ENCODE measurements at places on chromosomes 2 and 18.

DNA sequence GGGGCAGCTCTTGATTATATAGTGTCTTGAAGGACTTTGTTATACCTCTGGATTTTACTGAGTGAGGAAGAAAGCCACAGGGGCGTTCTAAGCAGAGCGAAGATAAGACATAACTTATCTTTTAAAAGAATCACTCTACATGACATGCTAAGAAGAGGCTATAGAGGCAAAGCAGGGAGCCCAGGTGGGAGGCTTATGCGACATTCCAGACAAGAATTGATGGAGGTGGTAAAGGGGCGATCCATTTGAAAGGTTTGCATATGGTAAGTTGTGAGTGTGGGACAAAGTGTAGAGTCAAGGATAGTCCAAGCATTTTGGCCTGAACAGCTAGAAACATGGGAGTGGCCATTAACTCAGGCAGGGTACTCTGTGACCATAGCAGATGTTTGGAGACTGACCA, 49.8 kb downstream of the LYPD6 start:
- DNase-seq, result no peak

DNA sequence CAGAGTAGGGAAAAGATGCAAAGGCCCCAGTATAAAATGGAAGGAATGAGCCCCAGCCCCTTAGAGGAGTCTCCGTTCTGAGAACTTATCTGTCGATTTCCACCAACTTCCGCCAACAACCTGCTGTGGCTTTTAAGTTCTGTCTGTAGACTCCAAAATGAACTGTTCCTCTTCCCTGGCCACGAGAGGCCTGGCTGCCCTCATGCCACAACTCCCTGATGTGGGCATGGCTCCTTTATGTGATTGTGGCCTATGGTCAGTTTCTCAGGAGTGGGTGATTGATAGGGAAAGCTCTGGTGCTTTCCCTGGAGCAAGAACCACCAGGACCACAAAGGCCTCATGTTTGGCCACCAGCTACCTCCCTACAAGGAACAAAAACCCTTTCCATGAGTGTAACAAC, 18.8 kb upstream of the CD207 start:
- no peak for DNase-seq

DNA sequence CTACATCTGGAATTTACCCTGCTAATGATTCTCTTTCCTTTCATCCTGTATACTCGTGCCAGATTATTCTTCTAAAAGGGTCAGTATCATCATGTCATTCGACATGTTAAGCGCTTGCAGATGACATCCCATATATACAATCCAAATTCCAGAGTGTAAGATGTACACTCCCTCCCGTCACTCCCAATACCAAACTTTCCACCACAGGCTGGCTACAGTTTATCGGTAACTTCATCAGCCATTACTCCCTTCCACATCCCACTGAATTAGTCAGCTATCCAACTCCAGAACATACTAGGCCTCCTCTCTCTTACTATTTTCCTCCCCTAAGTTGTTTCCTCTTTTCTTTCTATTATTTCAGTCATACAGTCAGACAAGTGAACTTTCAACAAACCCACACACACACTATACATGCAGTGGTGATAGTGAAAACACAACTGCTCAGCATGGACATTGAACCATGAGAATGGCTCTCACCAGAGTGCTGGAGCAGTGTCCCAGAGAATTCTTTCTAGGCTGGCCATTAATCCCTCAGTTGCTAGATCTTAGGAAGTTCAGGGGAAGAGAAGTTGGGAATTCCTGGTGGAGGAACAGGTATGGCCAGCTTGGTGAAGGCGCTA, 10.6 kb upstream of the NMI start:
- DNase-seq, result no peak

GRCh38 chr18:59056706-59057492, 82.8 kb upstream of the SEC11C start:
- peak; percentile 29 for DNase-seq

- DNase-seq, result no peak
Measured at GRCh38 chr18:44870631-44871502, 190.2 kb downstream of the SETBP1 start.

- no peak for DNase-seq
Measured at GRCh38 chr2:197700960-197701359, 4.2 kb upstream of the MARS2 start.

DNA sequence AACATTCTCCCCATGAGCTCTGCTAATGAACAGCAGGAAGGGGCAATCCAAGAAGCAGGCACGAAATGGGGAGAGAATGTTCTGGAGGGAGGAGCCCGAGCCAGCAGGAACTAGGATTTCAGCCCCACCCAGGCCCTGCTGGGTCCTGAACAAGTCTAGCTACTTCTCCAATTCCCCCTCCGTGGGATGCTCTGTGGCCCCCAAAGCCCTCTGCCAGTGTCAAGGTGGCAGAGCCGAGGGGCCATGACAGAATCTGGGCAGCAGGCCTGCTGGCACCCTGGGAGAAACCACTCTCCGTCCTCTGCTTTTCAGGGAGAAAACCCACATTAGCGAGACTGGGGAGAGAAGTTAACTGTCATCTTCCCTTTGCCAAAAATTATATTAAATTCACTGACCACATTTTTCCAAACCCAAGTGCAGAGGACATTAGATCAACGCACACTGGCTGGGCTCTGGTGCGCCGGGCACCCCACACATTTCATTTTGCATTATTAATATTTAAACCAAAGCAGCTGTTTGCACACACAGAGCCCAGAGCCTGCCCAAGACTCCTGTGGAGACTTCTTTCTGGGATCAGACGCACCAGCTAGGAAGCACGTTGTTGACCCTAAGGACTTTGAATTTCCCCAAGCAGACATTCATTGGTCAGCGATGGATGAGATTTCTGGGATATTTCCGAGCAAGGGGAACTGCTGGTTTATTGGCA, 80.2 kb upstream of the PKDCC start:
- DNase-seq, result no peak

GRCh38 chr2:25252291-25253152, 84.1 kb upstream of the POMC start:
- peak; percentile 62 for DNase-seq

GRCh38 chr18:51447351-51448342, 250.2 kb upstream of the MEX3C start:
- DNase-seq, result no peak

GRCh38 chr2:180385601-180386201, 378.6 kb upstream of the CWC22 start:
- no peak for DNase-seq

GRCh38 chr2:237695201-237695780, 67.9 kb downstream of the LRRFIP1 start:
- no peak for DNase-seq

GRCh38 chr18:44134447-44134846, 546.2 kb upstream of the SETBP1 start:
- DNase-seq, result no peak

GRCh38 chr2:42127425-42128424, 41.4 kb upstream of the EML4 start:
- DNase-seq, result no peak

- DNase-seq, result no peak
Measured at GRCh38 chr2:71333619-71334018, 2.0 kb downstream of the ZNF638 start.

DNA sequence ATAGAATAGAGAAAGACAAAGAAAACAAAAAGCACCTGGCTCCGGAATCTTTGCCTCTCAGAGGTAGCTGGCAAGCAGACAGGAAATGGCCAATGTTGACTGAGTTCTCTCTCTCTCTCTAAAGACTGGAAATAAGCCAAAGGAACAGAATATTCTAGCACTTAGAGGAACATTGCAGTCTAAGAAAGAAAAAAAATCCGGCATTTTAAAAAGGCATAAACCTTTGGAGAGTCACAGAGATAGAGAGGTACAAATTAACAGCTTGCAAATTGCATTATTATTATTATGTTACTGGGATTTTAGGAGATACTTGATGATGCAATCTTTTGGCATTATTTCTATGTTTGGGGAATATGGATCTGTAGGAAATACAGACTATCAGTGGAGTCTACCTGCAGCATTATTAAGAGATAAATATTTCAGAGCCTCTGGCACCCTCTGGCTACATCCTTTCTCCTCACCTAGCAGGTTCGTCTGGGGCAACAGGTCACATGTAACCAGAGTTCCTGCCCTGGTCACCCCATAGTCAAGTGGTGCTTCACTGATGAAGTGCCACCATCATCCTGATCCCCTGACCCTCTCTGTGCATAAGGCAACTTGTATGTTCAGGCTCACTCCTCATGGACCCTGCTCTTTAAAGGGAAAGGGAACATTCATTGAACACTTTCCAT, 318.9 kb upstream of the ACVR2A start:
- DNase-seq, result no peak

DNA sequence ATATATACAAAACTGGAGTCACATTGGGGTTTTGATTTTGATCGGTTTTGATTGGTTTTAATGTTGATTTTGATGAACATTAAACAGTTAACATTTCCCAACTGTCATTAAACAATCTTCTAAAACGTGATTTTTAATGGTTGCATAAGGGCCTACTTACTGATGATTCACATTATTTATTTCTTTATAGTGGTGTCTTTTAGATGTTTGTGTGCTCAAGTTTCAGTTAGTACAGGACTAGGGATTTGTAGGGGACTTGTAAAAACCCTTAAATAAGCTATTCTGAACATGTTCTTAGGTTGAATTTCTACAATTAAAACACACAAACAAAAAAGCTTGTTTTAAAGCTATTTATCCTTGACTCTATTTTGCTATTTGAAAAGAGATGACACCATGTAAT, 61.6 kb downstream of the TTC21B start:
- no peak for DNase-seq

- DNase-seq, result no peak
Measured at GRCh38 chr2:16303273-16303577, 362.4 kb downstream of the CYRIA start.

- no peak for DNase-seq
Measured at GRCh38 chr2:129135017-129135416, 816.3 kb upstream of the HS6ST1 start.

- DNase-seq, result no peak
Measured at GRCh38 chr2:160110674-160111239, 48.3 kb upstream of the PLA2R1 start.

DNA sequence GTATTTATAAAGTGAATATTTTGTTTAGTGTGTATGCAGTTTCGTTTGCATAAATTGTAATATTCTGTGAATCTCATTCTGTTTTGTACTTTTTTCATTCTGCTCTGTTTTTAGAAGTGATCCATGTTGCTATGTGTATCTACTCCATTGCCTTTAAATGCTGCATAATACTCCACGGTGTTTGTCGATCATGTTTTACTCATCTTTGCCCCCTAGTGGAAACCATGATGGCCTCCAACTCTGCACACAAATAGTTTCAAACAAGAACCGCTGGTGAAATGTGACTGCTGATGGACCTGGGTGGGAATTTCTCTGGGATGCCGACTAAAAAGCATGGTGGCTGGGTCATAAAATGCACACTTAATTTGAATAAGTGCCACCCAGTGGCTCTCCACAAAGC, 32.0 kb upstream of the SKOR2 start:
- DNase-seq, result no peak

DNA sequence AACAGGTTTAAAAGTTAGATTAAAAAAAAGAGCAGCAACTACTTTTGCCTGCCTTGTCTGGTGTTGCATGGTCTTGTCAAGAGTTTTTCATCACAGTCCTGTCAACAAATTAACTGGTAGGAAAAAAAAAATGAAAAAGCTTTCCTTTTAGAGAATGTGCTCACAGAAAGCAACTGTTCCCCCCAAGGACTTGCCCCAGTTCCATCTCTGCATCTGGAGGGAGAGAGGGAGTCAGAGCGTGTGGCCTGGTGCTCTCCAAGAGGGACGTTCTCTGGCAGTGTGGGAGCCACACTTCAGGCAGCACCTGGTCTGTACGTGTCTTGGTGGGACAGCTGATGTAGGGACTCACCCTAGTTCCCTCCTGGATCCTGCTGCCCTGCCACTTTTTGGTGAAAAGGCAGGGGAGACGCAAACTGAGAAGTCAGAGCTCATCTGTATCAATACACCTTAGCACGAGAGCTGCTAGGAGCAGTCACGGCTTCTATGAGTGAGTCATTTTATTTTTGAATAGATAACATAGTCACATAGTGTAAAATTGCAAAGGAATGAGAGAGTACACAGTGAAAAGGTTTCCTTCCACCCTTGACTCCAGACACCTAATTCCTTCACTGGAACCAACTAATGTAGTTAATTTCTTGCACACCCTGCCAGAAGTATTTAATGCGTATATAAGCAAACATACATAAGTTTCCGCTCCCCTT, 172.5 kb upstream of the MGAT5 start:
- DNase-seq, result no peak

- DNase-seq, result no peak
Measured at GRCh38 chr2:168256448-168256847, 9.1 kb upstream of the STK39 start.

GRCh38 chr2:121778741-121779487, 23.5 kb downstream of the TSN start:
- DNase-seq, result no peak

GRCh38 chr18:3224223-3224622, 4.5 kb upstream of the MYOM1 start:
- no peak for DNase-seq

- no peak for DNase-seq
Measured at GRCh38 chr2:168738062-168738461, 64.4 kb upstream of the NOSTRIN start.

DNA sequence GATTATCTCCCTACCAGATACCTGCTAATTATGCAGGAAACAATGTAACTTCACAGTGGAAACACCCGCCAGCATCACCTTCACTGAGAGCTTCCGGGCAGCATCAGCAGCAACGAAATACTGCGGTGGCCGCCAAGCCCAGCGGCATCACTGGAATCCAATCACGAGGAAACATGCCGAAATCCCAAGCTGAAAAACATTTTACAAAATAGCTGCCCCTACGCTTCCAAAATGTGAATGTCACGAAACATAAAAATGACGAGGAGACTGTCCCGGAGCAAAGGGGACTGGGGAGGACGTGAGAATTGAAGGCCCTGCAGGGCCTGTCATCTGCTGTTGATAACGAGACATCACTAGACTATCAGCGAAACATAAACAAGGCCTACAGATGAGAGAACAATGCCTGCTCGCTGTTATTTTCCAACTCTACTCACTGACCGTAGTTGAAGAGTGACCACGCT, 82.6 kb downstream of the HDAC4 start:
- DNase-seq, result no peak

GRCh38 chr2:145116056-145116455, 596.1 kb upstream of the ZEB2 start:
- DNase-seq, result no peak

DNA sequence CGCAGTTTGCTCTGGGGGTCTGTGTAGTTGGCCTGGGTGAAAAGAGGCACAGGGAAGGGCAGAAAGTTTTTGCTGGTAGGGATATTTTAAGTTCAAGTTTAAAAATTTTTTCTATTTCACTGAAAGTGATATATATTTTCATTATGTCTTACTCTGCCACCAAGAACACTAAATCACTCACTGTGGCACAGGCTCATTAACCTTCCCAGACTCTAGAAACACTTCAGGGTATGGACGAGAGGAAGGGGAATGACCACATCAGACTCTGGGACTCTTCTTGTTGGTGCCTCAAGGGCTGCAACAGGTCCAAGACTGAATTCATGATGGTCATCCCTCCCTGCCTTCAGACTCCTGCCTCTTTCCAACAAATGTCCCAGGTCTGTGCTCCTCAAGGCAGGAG, 29.0 kb downstream of the INO80C start:
- DNase-seq, result no peak

DNA sequence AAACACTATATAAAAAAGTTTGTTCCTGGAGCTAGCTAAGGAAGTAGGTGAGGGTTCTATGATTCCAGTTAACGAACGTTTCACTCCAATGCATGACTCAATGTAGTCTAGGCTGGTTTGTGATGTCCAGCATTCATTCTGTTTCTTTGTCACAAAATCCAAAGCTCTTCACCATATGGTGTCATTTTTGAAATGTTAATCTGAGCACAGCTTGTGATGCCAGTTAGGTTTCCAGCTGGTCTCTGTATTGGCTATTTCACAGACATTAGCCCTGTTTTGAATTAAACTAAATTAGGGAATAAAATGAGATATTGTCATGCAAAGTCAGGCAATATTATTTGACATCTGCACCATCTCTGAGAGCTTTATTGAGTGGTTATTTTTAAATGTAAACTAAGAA, 159.4 kb downstream of the RBM43 start:
- no peak for DNase-seq
